Gastrocnemius medialis (tissue), 4 donors: ENCODE measurements at places on chromosomes 1 and 21.
A peak's percentile ranks its signal among the peaks of the same experiment; 100 is the strongest.

GRCh38 chr1:178727014-178727895 is 2.2 kb downstream of the RALGPS2 start:
- peak overlapping the region; percentile 74 for H3K4me3 ChIP-seq
- H3K36me3 ChIP-seq, result no peaks in the 10 kb centered on the region
- H3K27ac ChIP-seq, result no peak overlapping the region
- peaks cover 7% of the 10 kb centered on the region for H3K4me1 ChIP-seq
- no peak for DNase-seq

GRCh38 chr1:53470155-53470554 is 11.0 kb downstream of the DMRTB1 start:
- H3K4me1 ChIP-seq, result no peaks in the 10 kb centered on the region
- H3K27me3 ChIP-seq, result peaks cover 6% of the 10 kb centered on the region
- H3K36me3 ChIP-seq, result no peaks in the 10 kb centered on the region
- no peak overlapping the region for H3K27ac ChIP-seq
- no peak overlapping the region for H3K4me3 ChIP-seq
- DNase-seq, result peak; percentile 50

DNA sequence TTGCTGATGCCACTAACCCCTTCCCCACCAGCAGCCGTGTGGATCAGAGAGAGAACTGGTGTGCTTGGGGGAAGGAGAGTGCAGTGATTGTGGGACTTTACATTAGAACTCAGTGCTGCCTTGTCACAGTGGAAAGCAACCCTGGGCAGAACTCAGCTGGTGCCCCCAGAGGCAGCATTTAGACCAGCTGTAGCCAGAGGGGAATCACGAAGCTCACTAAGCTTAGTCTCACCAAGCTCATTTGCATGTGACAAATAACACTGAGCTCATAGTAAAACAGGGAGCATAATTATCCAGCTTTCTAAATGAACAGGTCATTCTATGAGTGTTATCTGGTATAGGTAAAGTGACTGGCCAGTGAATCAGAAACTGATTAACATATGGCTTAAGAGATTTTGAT is 9.8 kb upstream of the SMAP2 start:
- H3K36me3 ChIP-seq, result no peaks in the 10 kb centered on the region
- DNase-seq, result no peak
- no peaks in the 10 kb centered on the region for H3K4me1 ChIP-seq
- no peaks in the 10 kb centered on the region for H3K27me3 ChIP-seq
- H3K27ac ChIP-seq, result no peak overlapping the region

DNA sequence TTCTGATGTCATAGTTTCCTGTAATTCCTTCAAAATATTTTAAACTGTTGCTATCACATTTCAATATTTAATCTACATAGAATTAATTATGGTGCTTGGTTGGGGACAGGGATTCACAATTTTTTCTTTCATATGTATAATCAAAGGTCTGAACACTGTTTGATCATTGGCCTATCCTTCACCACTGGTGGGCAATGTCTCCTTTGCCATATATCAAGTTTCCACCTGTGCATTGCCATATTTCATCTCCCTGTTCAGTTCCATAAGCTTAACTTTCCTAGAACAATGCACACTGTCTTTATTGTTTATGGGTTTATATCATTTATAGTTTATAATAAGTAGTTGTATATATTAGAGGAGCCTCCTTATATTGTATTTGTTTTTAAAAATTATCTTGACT is 374.9 kb upstream of the PTBP2 start:
- no peak for DNase-seq
- no peaks in the 10 kb centered on the region for H3K4me1 ChIP-seq
- H3K27ac ChIP-seq, result no peak overlapping the region
- H3K36me3 ChIP-seq, result no peaks in the 10 kb centered on the region

DNA sequence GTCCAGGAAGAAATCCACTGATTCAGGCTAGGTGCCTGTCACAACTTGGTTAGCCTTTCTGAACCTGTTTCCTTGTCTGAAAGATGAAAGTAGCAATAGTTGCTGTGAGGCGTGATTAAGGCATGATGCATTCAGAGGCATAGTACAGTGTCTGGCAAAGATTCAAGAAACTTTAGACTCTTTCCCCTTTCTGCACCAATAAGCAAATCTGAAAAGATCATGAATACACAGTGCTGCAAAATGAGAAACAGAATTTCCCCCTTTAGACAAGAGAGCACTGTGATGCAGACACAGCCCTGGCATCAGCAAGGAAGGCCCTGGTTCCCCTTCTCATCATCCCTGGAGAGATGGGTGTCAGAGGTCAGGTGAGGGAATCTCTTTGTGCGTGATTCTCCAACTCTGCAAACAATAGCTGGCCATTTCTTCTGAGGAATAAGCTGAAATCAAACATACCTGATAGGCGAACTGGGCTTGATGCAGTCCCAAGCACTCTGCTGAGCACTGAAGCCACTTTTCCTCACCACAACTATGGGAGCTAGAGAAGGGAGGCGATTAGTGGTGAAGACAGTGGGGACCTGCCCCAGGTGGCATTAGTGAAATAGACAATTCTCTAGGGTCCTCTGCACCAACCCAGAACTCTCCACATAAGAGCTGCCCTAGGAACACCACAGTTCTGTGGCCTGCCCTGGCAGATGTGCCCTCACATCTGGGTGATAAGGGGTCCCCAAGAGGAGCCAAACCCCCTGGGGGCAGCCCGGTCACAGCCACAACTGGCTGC is 41.7 kb downstream of the ITPKB start:
- no peak overlapping the region for H3K4me3 ChIP-seq
- no peaks in the 10 kb centered on the region for H3K36me3 ChIP-seq
- H3K27me3 ChIP-seq, result no peaks in the 10 kb centered on the region
- peak overlapping the region; percentile 60 for H3K27ac ChIP-seq

DNA sequence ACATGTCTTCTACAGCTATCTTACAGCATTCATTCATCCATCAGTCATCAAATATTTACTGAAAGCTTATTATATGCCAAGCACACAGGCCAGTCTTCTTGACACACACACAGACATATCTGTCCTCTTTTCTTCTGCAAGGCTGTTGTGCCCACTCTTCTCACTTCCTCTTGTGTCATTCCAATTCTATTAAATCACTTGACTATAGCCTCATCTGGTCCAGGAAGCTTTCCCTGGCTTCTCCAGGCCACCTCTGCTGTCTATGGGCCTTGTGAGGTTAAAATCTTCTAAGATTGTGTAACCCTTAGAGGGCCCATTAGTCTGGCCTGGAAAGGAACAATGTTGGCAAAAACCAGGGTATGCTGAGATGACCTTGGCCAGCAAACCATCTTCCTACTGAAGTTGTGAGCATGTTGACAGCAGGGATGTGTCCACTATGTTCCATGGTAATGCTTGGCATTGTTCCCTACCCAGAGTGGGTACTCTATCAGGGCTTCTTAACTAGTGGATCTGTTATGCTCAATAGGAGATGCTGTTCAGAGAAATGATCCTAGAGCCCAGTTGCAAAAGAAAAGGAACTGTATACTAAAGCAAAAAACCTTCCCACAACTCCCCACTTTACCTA is 5.3 kb downstream of the TRAF3IP3 start:
- peaks cover 12% of the 10 kb centered on the region for H3K4me1 ChIP-seq
- H3K27ac ChIP-seq, result no peak overlapping the region
- no peaks in the 10 kb centered on the region for H3K36me3 ChIP-seq
- H3K4me3 ChIP-seq, result no peak overlapping the region
- DNase-seq, result no peak

GRCh38 chr21:34687065-34687464 is 18.3 kb downstream of the CLIC6 start:
- no peak overlapping the region for H3K4me3 ChIP-seq
- DNase-seq, result no peak
- peaks cover 33% of the 10 kb centered on the region for H3K4me1 ChIP-seq
- no peaks in the 10 kb centered on the region for H3K27me3 ChIP-seq
- H3K36me3 ChIP-seq, result no peaks in the 10 kb centered on the region
- peak overlapping the region; percentile 71 for H3K27ac ChIP-seq

GRCh38 chr1:204323887-204324286 is 35.8 kb downstream of the PLEKHA6 start:
- no peaks in the 10 kb centered on the region for H3K27me3 ChIP-seq
- H3K36me3 ChIP-seq, result no peaks in the 10 kb centered on the region
- H3K27ac ChIP-seq, result no peak overlapping the region
- DNase-seq, result no peak
- no peak overlapping the region for H3K4me3 ChIP-seq
- no peaks in the 10 kb centered on the region for H3K4me1 ChIP-seq

GRCh38 chr1:155379631-155380090 is 59.0 kb downstream of the RUSC1 start:
- H3K4me1 ChIP-seq, result no peaks in the 10 kb centered on the region
- no peaks in the 10 kb centered on the region for H3K27me3 ChIP-seq
- H3K27ac ChIP-seq, result peak overlapping the region; percentile 49
- no peak for DNase-seq

DNA sequence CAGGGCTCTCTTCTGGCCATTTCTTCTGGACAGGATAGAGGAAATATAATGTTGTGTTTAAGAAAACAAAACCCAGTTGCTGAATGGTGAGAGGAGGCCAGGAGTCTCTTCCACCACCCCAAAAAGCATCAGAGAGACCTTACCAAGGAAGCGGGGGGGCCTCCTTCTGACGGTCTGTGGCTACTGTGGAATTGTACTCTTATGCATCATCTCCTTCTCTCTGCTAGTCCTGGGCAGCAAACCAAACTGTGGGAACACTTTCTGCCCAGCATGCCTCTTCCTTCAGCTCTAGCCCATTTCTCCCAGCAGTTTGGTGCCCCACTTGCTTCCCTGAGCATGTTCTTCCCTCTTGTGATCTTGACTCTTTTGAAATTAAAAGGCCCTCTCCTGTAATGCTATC is 157.7 kb downstream of the HHIPL2 start:
- no peaks in the 10 kb centered on the region for H3K27me3 ChIP-seq
- H3K36me3 ChIP-seq, result no peaks in the 10 kb centered on the region
- H3K27ac ChIP-seq, result no peak overlapping the region

- no peaks in the 10 kb centered on the region for H3K36me3 ChIP-seq
- H3K4me3 ChIP-seq, result no peak overlapping the region
- H3K4me1 ChIP-seq, result no peaks in the 10 kb centered on the region
- DNase-seq, result no peak
- H3K27me3 ChIP-seq, result no peaks in the 10 kb centered on the region
Measured at GRCh38 chr1:24957808-24958752, 28.0 kb upstream of the RUNX3 start.

DNA sequence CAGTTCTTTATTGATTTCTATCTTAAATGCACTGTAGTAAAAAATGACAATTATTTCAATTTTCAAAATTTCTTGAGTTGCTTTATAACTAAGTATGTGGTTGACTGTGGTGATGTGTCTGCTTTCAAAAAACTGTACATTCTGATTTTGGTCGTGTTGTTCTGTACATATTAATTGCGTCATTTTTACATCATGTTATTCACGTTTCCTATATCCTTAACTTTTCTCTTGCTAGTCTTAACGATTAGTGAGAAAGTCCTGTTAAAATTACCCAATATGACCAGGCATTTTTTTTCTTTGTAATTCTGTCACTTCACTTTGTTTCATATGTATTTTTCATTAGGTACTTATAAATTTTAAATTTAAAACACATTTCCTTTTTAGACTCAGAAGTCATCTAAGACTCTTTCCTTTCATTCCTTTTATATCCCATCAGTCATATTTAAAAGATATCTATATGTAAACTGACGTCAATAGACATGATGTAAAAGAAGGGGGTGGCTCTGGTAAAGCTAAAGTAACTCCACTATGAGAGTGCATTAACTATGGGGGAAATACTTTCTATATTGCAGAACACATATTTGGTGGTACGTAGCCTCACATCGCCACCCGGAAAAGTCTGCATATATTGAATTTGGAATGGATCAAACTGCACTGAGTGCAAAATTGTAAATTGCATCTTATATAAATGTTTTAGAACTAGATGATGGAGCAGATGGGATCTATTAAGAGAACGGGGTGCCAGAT is 1.1 kb upstream of the COA6 start:
- no peak for DNase-seq
- peak overlapping the region; percentile 96 for H3K27ac ChIP-seq
- H3K27me3 ChIP-seq, result no peaks in the 10 kb centered on the region
- H3K4me1 ChIP-seq, result peaks cover 30% of the 10 kb centered on the region
- H3K4me3 ChIP-seq, result peak overlapping the region; percentile 82

DNA sequence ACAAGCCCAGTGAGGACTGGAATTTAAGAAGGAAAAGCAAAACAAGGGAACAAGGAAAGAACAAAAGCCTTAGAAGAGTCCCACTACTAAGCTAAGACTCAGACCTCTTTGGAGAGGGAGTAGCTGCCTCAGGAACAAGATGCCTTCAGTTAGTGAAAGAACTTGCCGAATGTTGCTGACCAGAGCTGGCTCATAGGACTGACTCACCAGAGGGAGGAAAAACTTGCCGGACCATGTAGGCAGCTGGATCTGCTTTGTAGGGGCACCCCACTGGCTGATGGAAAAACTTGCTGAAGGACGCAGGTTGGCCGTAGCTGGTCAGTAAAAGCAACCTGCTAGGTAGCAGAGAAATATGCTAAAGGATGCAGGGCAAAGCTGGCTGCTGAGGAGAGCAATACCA is 15.3 kb upstream of the ZSWIM5 start:
- no peaks in the 10 kb centered on the region for H3K36me3 ChIP-seq
- H3K27ac ChIP-seq, result no peak overlapping the region
- DNase-seq, result no peak
- no peak overlapping the region for H3K4me3 ChIP-seq
- no peaks in the 10 kb centered on the region for H3K4me1 ChIP-seq

DNA sequence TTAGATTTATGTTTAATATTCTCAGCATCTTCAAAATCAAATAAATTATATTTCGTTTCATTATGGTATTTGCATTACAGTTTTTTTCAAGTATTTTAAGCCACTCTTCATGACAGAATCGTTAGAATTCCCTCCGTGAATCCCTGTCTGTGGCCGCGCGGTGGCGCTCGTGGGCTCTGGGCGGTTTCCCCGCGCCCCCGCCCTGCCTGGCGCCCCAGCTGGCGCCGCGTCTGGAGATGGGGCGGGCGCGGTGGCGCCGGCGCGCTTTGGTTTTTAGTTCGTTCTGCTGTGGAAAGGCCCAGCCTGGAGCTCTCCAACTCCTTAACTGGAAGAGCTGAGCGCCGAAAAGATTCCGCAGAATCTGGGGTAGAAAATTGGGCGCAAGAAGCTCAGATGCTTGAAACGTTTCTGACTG is 25.7 kb downstream of the PRMT2 start:
- H3K27me3 ChIP-seq, result no peaks in the 10 kb centered on the region
- no peaks in the 10 kb centered on the region for H3K4me1 ChIP-seq
- peaks cover 25% of the 10 kb centered on the region for H3K36me3 ChIP-seq
- DNase-seq, result no peak
- H3K27ac ChIP-seq, result no peak overlapping the region
- peak overlapping the region; percentile 34 for H3K4me3 ChIP-seq

GRCh38 chr1:35656863-35657232 is 15.5 kb upstream of the PSMB2 start:
- H3K27me3 ChIP-seq, result no peaks in the 10 kb centered on the region
- no peak for DNase-seq
- H3K36me3 ChIP-seq, result no peaks in the 10 kb centered on the region
- H3K4me3 ChIP-seq, result no peak overlapping the region
- H3K27ac ChIP-seq, result no peak overlapping the region
- no peaks in the 10 kb centered on the region for H3K4me1 ChIP-seq
